CD4-positive, alpha-beta T cell treated with Interleukin-4 for 4 hours (primary cell): ENCODE measurements at places on chromosomes 3 and 15.

DNA sequence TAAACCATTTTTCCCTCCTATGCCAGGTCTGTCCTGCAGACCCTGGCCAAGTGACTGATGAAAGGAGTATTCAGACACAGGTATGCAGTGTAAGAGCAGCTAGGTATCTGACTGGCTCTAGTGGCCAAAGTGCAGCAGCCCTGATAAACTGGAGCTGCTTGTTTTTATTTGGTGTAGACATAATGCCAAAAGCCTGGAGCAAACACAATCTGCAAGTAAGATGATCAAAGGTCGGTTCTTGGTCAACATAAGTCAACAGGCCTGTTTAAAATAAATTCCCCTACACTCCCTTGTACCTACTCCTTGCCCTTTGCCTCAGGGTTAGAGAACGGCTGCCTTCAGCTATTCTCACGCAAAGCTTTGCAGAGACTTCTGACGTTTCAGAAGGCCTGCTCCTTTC, 1003.1 kb downstream of the ZPLD1 start:
- DNase-seq, result no peak

GRCh38 chr3:71104121-71104541, 479.4 kb downstream of the FOXP1 start:
- no peak for DNase-seq

DNA sequence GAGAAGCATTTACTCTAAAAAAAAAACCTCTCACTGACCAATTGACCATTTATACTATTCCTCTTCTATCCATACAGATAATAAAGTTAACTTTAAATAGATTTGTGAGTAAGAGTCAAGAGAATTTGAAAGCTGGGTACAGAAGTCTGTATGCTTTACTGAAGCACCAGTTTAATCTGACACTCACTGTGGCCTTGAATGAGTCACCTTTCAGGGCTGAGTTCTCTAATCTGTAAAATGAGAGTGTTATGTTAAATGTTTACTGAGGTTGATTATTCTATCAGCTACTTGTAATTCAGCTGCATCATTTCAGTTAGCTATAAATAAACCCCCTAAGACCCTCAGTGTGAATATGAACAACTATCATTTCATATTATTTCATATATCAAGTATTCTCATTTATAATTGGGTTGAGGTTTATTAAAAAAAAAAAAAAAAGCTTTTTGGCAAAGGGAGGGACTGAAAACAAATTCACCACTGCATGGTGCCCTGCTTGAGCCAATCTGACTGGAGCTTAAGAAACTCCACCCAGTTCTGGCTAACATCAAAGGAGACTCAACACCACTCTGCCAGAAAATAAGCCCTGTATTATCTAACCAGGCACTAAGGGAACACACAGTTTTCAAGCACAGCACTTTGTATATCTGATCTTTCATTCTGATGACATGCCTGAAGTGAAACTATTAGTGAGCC, 2.8 kb downstream of the MAP4 start:
- DNase-seq, result peak; percentile 14

- DNase-seq, result no peak
These were observed 31.5 kb upstream of the FAM81A start for GRCh38 chr15:59406446-59406845.

- no peak for DNase-seq
These were observed 146.8 kb downstream of the PCCB start for GRCh38 chr3:136396916-136397315.

DNA sequence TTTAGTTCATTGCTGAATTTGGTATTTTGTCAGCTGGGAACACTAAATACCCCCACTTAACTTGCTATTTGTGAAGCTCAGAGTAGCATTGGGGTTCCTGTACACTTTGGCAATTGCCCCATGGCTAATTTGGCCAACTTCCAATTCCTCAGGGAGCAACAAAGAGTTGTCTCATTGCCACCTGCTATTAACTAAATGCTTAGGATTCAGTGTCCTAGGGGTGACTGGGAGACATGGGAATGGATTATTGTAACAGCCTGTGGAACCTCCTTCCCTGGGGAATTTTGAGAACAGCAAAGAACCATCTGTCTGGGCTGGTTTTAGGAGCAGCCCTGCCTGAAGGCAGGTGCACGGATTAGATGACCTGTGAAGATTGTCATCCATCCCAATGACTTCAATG, 437.4 kb upstream of the TPRG1 start:
- DNase-seq, result no peak

DNA sequence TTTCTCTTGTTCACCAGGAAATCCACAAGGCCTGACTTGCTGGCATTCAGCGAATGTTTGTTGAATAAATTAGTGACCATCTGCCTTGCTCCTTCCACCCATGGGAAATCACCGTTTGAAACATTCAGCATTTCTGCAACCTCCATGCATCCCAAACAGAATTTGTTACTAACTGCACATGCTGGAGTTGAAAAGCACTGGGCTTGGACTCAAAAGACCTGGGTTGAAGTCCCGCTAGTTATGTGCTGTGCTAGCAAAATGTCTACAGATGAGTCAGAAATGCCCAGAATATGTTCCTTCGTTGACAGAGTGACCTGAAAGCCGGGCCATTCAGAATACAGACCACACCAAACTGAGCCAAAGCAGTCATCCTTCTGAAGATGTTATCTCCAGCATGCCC, 144.6 kb downstream of the ALDH1A2 start:
- no peak for DNase-seq
